Esophagus squamous epithelium (tissue), 5 donors: ENCODE measurements at places on chromosomes 2 and 18.

- no peak for DNase-seq
Measured at GRCh38 chr2:169366066-169366465, 3.7 kb upstream of the LRP2 start.

DNA sequence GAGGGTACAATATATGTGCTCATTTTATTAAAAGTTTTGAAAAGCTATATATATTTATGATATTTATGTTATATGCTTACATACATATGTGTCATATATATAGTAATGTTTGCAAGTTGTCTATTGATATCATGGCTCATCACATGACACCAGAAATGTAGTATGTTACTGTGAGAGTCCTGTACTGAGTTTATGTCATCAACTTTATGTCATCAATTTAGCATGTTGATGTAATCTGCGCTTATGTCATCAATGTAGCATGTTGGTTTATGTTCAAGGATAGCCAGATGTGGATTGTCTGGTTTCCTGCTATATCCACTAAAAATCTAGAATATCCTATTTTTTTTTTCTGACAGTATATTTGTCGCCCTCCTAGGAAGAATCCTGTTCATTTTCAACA, 77.4 kb downstream of the APLF start:
- DNase-seq: no peak

DNA sequence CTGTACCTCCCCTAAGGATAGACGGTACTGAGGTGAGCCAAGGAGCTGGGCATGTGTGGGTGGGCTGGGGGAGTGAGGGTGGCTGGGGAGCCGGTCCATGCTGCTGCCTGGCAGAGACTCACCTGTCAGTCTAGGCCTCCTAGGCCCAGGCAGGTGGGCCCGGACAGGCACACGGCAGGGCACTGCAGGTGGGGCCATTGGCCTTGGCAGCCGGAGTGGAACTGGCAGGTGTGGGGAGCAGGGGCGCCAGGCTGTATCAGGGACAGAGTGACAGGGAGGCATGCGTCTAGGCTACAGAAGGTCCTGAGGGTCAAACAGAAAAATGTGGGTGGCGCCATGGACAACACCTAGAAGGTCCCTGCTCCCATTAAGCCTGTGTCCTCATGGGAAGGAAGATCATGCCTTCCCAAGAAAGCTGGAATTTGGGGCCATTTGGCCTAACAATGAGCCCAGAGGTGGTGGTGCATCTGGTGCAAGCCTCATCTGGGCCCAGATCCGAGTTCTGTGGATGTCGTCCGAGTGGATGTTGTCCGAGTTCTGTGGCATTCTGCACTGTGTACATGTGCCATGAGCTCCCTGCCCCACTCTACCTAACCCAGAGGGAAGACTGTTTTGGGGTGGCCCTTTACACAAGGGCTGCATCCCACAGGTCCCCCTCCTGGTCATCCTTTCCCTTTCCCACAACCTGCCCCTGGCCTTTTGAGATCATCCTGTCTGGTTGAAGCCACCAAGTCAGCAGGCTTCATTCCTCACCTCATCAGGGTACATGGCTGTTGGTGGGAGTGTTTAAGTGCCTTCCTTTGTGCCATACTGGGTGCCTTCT, 249.7 kb downstream of the GLI2 start:
- no peak for DNase-seq

GRCh38 chr2:128371248-128371630, 52.6 kb upstream of the HS6ST1 start:
- DNase-seq: no peak

GRCh38 chr2:144583741-144584453, 64.0 kb upstream of the ZEB2 start:
- DNase-seq: no peak

DNA sequence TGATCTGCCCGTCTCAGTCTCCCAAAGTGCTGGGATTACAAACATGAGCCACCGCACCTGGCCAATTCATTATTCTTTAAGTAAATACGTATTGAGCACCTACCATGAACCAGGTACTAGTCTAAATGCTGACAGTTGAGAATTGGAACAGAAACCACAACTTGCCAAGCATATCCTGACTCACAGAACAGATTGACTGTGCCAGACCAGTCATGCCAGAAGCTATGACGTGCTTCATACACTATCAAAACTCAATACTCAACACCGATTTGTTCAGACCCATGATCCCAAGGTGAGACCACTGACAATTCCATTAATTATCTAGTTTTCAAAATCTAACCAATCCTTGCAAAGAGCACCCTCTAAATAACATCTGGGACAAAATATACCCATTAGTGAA, 148.6 kb downstream of the B3GNT2 start:
- DNase-seq: no peak

- no peak for DNase-seq
Measured at GRCh38 chr2:25758348-25758747, 85.0 kb upstream of the DTNB start.

- no peak for DNase-seq
Measured at GRCh38 chr2:56077359-56077915, 106.4 kb upstream of the CCDC85A start.

DNA sequence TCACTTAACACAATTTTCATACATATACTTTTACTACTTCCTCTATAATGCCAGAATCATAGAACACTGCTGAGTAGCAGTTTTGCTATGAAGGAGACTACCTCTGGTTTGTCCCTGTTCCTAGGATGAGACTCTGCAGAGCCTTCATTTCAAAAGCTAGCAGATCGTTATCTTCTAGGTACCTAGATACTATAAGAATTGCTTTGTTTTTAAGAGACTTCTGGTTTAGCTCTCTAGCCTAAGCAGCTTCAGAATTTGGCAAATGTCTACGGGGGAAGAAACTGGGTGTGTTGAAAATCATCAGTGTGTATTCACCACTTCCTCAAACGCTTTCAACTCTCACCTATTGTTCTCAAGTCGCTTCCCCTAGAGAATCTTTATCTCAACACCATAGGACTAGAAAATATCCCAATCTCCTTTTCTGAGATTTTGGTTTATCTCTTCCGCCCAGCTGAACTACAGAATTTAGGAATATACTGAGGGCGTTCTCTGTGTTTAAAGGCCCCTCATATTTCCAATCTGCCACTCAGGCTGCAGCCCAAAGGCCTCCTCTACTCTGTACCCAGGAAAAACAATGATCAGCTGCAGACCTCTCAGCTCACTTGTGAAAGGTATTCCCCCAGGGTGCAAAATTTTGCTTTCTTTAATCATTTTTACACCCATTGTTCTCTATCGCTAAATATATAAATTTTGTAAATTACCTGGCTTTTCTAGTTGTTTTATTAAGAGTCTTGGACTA, 28.7 kb downstream of the SMAD2 start:
- DNase-seq: no peak

DNA sequence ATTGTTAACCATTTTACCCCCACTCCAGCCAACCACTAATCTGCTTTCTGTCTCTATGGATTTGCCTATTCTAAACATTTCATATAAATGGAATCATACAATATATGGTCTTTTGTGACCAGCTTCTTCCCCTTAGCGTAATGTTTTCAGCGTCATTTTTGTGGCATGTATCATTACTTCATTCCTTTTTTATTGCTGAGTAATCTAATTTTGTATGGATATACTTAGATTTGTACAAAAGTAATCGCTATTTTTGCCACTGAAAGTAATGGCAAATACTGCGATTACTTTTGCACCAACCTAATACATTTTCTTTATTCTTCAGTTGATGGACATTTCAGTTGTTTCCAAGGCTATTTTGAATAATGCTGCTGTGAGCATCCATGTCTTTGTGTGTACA, 227.6 kb downstream of the WDR7 start:
- DNase-seq: no peak

DNA sequence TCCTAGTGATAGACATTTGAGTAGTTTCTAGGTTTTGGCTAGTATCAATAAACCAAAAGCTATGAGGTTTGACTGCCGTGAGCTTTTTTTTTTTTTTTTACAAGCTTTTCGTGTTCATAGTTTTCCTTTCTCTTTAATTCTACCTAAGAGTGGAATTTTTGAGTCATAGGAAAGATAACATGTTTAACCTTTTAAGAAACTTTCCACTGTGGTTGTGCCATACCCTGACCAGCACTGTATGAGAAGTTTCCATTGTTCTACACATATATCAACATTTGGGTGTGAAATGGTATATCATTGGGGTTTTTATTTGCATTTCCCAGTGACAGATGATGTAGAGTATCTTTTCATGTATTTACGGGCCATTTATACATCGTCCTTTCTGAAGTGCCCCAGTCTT, 31.7 kb downstream of the UBE2F start:
- DNase-seq: no peak

GRCh38 chr2:71671895-71672825, 218.8 kb downstream of the DYSF start:
- DNase-seq: no peak

DNA sequence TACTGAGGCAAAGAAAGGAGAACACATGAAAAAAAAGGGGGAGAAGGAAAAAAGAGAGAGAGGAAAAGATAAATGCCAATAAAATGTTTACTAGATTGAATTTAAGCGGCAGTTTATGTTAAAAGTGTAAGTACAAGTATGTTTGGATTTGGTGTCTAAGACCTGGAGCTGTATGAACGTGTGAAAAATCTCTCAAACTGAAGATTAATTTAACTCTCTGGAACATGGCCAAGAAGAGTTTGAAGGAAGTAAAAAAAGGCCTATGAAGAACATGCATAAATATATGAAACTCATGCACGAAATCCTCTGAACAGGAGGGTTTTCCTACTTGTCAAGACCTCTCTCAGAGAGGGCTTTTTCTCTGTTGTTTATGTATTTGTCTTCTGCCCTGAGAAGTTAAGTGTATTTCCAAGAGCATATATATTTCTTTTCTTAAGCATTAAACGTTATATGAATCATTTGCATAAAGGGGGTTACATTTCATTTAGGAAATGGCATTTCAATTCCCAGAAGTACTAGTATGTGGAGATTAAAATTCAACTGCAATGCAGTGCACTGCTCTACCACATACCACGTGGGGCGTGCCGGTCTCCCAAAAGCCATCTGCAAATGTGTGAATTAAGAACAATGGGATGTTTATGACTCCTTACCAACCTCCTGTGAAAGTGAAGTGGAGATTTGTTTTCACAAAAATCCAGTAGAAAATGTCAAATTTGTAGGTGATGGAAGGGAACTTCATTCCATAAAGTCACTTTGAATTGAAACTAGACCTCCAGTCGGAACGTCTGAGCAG, 281.1 kb upstream of the TRIB2 start:
- DNase-seq: no peak

- DNase-seq: no peak
Measured at GRCh38 chr2:9030841-9031240, 27.4 kb upstream of the MBOAT2 start.

- no peak for DNase-seq
Measured at GRCh38 chr2:106191511-106192016, 2.5 kb downstream of the UXS1 start.

DNA sequence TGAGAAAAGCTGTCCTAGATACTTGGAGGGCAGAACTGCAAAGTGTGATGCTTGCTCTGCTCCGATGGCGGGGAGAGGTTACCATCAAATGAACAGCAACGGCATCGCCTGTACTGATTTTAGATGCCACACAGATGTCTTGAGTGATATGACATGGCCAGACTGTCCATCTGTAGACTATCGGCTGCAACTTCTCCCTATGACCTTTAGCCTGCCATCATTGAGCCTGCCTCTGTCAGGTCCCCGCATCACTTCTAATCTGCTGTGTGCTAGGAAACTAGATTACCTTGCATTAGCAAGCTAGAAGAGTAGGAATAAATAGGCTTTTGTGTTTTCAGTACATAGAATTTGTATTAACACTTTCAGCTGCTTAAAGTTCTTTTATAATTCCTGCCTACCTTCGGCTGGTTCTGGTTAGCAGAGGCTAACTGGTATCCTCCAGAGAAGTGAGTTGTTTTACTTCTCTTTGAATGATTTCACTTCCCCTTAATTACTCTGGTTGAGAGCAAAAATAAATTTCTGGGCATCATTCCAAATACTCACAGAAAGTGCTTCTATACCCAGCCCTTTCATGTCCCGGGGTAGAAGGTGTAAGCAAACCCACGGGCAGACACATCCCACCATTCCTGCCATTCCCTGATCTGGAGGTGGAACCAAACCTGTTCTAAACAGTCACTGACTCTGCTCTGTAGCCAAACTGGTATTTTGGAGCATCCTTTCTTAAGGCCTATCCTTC, 24.0 kb downstream of the GAREM2 start:
- no peak for DNase-seq

- no peak for DNase-seq
Measured at GRCh38 chr2:31163011-31163539, 24.8 kb upstream of the GALNT14 start.

GRCh38 chr2:59887366-59887765, 666.1 kb downstream of the BCL11A start:
- no peak for DNase-seq

GRCh38 chr2:239776436-239777005, 248.6 kb downstream of the NDUFA10 start:
- no peak for DNase-seq

GRCh38 chr2:186017278-186017677, 278.7 kb downstream of the FSIP2 start:
- no peak for DNase-seq

DNA sequence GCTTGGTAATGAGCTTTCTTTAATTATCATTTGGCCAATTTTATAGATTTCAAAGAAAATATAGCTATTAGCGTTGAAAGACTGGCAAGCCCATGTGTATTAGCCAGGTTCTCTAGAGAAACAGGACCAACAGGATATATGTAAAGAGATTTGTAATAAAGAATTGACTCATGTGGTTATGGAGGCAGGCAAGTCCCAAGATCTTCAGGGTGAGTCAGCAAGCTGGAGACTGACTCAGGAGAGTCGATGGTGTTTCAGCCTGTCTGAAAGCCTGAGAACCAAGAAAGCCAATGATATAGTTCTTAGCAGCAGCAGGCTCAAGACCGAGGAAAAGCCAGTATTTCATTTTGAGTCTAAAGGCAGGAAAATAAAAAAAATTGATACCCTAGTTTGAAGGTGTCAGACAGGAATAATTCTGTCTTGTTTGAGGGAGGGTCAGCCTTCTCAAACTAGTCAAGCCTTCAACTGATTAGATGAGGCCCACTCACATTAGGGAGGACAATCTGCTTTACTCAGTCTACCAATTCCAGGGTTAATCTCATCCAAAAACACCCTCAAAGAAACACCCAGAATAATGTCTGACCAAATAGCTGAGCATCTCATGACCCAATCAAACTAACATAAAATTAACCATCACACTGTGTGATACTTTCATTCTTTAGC, 78.3 kb upstream of the CRIM1 start:
- DNase-seq: no peak

- DNase-seq: no peak
Measured at GRCh38 chr2:226644399-226644865, 155.2 kb downstream of the IRS1 start.

- no peak for DNase-seq
Measured at GRCh38 chr2:88669482-88670214, 21.8 kb upstream of the RPIA start.

DNA sequence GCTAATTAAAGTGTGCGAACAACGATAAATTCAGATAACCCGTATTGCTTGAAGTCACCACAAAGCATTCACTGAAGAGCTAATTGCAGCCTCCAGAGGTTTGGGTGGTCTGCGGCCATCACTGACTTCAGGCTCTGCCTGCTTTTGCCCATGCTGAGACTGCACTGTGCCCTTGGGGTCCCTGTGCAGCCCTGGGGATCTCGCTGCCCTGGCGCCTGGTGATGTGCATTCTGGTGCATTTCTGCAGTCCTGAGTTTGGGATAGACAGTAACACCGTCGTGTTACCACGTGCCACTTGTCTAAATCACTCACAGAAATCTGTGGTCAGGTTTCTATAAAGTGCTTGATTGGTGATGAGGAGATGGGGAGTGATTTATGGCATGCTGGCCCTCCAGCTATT, 27.6 kb downstream of the LDLRAD4 start:
- DNase-seq: no peak
